Type B pancreatic cell (in vitro differentiated cells): ENCODE measurements at places on chromosomes 6 and 20. TPM values are rescaled to one million over a fixed set of nuclear protein-coding genes. Genes with fewer than 3 reads are reported as not detected.

GRCh38 chr6:4136354-4136831 is 1.0 kb upstream of the ECI2 start:
- peaks cover 20% of the 10 kb centered on the region for H3K4me1 ChIP-seq
- H3K36me3 ChIP-seq, result peaks cover 16% of the 10 kb centered on the region
- DNase-seq, result no peak
- H3K27me3 ChIP-seq, result peaks cover 8% of the 10 kb centered on the region
- peak overlapping the region; percentile 44 for H3K27ac ChIP-seq

OVOL2 gene
- 7.3 and 17.5 TPM in 2 replicates for total RNA-seq

- H3K27ac ChIP-seq, result no peak overlapping the region
- H3K4me3 ChIP-seq, result no peak overlapping the region
- peaks cover 16% of the 10 kb centered on the region for H3K4me1 ChIP-seq
These were observed 5.5 kb upstream of the RGL2 start for GRCh38 chr6:33304216-33304615.

DNA sequence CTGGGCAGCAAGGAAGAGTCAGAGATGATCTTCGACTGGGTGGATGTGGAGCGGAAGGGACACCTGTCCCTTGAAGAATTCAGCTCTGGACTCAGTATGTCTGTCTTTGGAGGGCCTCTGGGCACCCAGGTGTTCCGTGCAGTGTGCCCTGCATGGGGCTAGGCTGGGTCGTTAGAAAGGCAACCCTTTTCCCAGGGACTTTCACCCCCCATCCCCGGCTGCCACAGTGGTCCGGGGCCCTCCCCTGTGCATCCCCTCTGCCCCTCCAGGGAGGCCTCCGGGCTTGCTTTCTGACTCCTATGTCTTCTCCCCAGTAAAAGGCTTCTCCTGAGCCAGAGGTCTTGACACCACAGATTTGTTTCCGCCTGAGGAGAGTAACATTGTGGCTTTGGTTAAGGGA is 16.2 kb downstream of the RAB44 start:
- H3K36me3 ChIP-seq, result no peaks in the 10 kb centered on the region
- no peak overlapping the region for H3K4me3 ChIP-seq
- H3K4me1 ChIP-seq, result no peaks in the 10 kb centered on the region
- no peaks in the 10 kb centered on the region for H3K27me3 ChIP-seq
- H3K27ac ChIP-seq, result no peak overlapping the region

GRCh38 chr6:42555477-42556457 is 8.1 kb upstream of the UBR2 start:
- H3K4me1 ChIP-seq, result no peaks in the 10 kb centered on the region
- no peaks in the 10 kb centered on the region for H3K27me3 ChIP-seq
- H3K36me3 ChIP-seq, result no peaks in the 10 kb centered on the region

GRCh38 chr6:14635934-14636591 is 518.5 kb downstream of the CD83 start:
- peaks cover 24% of the 10 kb centered on the region for H3K4me1 ChIP-seq
- H3K27me3 ChIP-seq, result peaks cover 47% of the 10 kb centered on the region
- no peak overlapping the region for H3K27ac ChIP-seq
- H3K36me3 ChIP-seq, result no peaks in the 10 kb centered on the region
- no peak for DNase-seq

GRCh38 chr6:53499094-53499493 is 45.8 kb downstream of the GCLC start:
- H3K36me3 ChIP-seq, result peaks cover 25% of the 10 kb centered on the region
- DNase-seq, result no peak
- no peak overlapping the region for H3K4me3 ChIP-seq
- H3K4me1 ChIP-seq, result peaks cover 11% of the 10 kb centered on the region
- no peaks in the 10 kb centered on the region for H3K27me3 ChIP-seq
- no peak overlapping the region for H3K27ac ChIP-seq

CNR1 gene
- total RNA-seq, result 2.4 and 3.5 TPM in 2 replicates

DNA sequence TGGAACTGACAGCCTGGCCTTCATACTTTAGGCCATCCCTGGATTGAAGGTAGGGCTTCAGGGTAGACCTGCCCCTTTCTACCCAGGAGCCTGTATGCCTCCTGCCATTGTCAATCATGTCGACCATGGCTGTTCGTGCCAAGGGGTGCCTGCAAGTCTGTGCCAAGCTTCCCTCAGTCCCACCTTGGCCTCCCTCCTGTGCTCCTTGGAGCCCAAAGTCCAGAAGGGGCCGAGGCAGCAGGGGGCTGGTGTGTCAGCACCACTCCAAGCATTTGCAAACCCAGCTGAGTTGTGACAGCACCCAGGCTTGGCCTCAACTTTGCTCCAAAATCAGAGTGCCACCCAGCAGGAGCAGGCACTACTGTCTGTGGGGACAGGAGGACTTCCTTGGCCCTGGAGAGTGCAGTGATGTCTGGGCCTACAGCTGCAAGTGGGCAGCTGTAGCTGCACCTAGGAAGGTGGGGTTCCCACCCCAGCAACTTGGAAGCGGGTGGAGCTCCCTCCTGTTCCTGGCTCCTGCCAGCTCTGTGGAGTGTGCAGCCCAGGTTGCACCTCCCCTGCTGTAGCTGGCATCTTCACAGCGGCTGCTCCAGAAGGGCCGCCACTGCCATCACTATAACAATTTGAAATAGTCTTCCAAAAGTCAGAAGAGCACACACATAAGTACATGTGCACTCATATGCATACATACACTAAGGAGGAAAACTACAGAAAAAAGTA is 1719.3 kb downstream of the HACE1 start:
- H3K4me1 ChIP-seq, result no peaks in the 10 kb centered on the region
- H3K36me3 ChIP-seq, result no peaks in the 10 kb centered on the region
- no peak overlapping the region for H3K27ac ChIP-seq
- no peaks in the 10 kb centered on the region for H3K27me3 ChIP-seq
